CD4-positive, alpha-beta T cell (primary cell): ENCODE measurements at places on chromosomes 4 and X.

GRCh38 chrX:123424546-123424945 lies 240.5 kb downstream of the GRIA3 start:
- no peaks in the 10 kb centered on the region for H3K27me3 ChIP-seq
- H3K36me3 ChIP-seq, result no peaks in the 10 kb centered on the region
- H3K4me3 ChIP-seq, result no peak overlapping the region
- DNase-seq, result no peak
- no peak overlapping the region for H3K27ac ChIP-seq
- no peaks in the 10 kb centered on the region for H3K4me1 ChIP-seq

GRCh38 chr4:68410149-68410548 lies 37.1 kb upstream of the TMPRSS11E start:
- H3K36me3 ChIP-seq, result no peaks in the 10 kb centered on the region
- no peaks in the 10 kb centered on the region for H3K4me1 ChIP-seq
- H3K27ac ChIP-seq, result no peak overlapping the region
- no peak overlapping the region for H3K4me3 ChIP-seq

GRCh38 chrX:23699636-23700194 lies 32.4 kb downstream of the PRDX4 start:
- no peak overlapping the region for H3K27ac ChIP-seq
- H3K4me3 ChIP-seq, result peak overlapping the region; percentile 12
- H3K27me3 ChIP-seq, result no peaks in the 10 kb centered on the region
- peaks cover 16% of the 10 kb centered on the region for H3K36me3 ChIP-seq

GRCh38 chrX:36581030-36581429 lies 427.1 kb upstream of the FAM47C start:
- H3K4me1 ChIP-seq, result no peaks in the 10 kb centered on the region
- H3K27me3 ChIP-seq, result no peaks in the 10 kb centered on the region
- no peak for DNase-seq
- H3K27ac ChIP-seq, result no peak overlapping the region

DNA sequence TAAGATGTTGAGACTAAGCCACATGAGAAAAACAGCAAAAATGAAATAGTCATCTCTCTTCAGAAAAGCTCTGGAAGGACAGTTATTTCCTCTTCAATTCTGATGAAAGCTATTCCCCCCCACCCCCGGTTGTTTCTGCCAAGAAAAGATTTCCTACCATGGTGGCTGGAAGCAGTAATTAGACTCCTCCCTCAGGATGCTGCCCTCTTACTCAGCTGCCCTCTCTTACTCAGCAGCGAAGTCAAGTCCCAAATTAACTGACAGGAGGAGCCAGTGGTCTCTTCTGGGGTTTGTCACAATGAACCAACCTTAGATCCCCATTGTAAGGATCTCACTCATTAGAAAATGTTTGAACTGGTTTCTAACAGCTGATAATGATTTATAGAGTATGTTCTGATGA lies 38.0 kb downstream of the GPM6B start:
- no peaks in the 10 kb centered on the region for H3K4me1 ChIP-seq
- no peak for DNase-seq
- no peak overlapping the region for H3K27ac ChIP-seq
- peaks cover 17% of the 10 kb centered on the region for H3K36me3 ChIP-seq
- no peak overlapping the region for H3K4me3 ChIP-seq
- no peaks in the 10 kb centered on the region for H3K27me3 ChIP-seq

DNA sequence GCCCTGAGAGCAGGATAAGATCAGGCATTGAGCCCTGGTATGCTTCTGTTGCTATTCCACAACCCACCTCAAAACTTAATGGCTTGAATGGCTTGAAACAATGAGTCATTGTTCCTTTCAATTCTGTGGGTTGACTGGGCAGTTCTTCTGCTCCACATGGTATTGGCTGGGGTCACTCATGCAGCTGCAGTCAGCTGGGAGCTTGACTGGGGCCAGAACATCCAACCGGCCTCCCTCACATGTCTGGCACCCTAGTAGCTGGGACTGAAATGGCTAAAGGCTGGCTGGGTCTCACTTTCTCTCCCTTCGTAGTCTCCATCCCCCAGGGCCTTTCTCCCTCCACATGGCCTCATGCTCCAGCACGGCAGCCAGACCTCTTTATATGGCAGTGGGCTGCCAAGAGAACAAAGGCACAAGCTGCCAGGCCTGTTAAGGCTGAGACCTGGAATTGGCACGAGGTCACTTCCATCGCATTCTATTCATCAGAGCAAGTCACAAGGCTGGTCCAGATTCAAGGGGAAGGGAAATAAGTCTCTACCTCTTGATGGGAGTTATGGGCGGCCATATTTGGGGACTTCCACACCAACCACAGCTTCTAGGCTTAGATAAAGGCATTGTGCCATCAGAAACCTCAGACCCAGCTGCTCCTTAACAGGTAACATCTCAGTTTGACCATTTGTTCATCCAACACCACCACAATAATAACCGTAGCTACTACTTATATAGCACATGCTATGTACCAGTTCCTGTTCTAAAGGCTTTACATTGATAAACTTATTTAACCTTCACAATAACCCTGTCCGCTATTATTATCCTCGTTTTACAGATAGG lies 159.7 kb upstream of the ATP6AP2 start:
- no peaks in the 10 kb centered on the region for H3K36me3 ChIP-seq
- H3K4me3 ChIP-seq, result no peak overlapping the region
- DNase-seq, result no peak
- peaks cover 11% of the 10 kb centered on the region for H3K4me1 ChIP-seq
- no peak overlapping the region for H3K27ac ChIP-seq

- no peaks in the 10 kb centered on the region for H3K36me3 ChIP-seq
- H3K27ac ChIP-seq, result no peak overlapping the region
- no peaks in the 10 kb centered on the region for H3K27me3 ChIP-seq
Observed at GRCh38 chrX:16162391-16162790, 4.9 kb upstream of the MAGEB17 start.

DNA sequence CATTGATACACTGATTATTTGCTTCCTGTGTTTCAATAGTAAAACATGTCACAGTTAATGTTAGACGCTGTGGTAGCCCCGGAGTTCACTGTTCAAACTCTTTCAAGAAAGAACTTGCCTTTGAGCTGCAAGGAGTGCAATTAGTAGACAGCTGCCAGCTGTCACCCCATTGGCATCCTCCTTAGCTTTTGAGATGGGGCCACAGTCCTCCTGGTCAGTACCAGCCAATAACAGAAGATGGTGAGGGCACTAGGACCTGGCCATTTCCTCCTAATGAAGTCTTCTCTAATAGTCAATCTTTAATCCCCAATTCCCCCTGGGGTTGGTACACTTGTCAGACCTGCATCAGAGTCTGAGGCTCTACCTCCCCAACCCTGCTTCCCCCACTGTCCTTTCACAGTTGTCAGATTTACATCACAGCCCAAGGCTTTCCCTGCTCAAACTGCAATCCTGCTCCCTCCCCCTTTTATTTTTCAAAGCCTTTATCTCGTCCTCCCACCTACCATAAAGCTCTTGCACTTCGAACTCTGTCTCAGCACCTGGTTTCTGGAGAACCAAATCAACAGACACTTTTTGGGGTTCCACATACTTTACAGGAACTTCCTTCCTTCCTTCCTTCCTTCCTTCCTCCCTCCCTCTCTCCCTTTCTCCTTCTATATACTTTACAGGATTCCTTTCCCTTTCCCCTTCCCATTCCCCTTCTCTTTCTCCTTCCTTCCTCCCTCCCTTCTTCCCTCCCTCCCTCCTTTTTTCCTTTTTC lies 182.0 kb downstream of the RASL11B start:
- no peaks in the 10 kb centered on the region for H3K36me3 ChIP-seq
- H3K4me3 ChIP-seq, result no peak overlapping the region
- no peaks in the 10 kb centered on the region for H3K4me1 ChIP-seq
- H3K27ac ChIP-seq, result no peak overlapping the region

- no peaks in the 10 kb centered on the region for H3K27me3 ChIP-seq
- no peak overlapping the region for H3K27ac ChIP-seq
- no peaks in the 10 kb centered on the region for H3K4me1 ChIP-seq
- no peak overlapping the region for H3K4me3 ChIP-seq
- no peaks in the 10 kb centered on the region for H3K36me3 ChIP-seq
Observed at GRCh38 chr4:163486321-163486720, 8.2 kb upstream of the TMA16 start.

- no peaks in the 10 kb centered on the region for H3K36me3 ChIP-seq
- H3K27me3 ChIP-seq, result no peaks in the 10 kb centered on the region
- no peaks in the 10 kb centered on the region for H3K4me1 ChIP-seq
Observed at GRCh38 chr4:154160519-154161301, 330.9 kb downstream of the DCHS2 start.

GRCh38 chrX:23752740-23753415 lies 9.8 kb upstream of the ACOT9 start:
- DNase-seq, result no peak
- no peaks in the 10 kb centered on the region for H3K27me3 ChIP-seq
- H3K36me3 ChIP-seq, result no peaks in the 10 kb centered on the region

DNA sequence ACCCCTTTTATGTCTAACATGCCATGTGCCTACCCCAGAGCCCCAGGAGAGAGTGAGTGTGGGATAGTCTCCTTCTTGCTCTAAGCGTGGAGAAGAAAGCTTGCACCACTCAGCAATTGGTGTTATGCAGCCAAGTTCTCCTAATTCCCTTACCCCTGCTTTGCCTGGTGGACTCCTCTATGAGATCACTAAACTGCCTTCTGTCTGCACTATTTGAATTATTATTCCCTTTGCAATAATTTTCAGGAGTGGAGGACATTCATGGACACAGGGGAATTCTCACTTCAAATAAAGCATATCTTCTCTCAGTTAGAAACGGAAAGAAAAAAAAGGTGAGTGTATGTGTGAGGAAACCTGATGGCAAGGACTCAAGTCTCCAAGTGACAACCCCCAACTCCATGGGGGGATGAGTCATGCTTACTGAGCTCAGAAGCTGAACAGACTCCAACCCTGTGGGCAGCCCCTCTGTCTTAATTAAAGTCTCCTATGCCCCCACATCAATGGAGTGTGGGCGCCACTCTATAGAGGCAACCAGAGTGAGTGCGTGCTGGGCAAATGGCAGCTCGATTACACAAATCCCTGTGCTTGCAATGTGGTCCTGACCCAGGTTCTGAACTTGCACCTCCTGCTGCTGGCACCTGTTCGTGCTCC lies 381.9 kb downstream of the RAB28 start:
- no peaks in the 10 kb centered on the region for H3K36me3 ChIP-seq
- H3K27me3 ChIP-seq, result no peaks in the 10 kb centered on the region
- H3K4me3 ChIP-seq, result no peak overlapping the region
- no peak overlapping the region for H3K27ac ChIP-seq
- no peak for DNase-seq

DNA sequence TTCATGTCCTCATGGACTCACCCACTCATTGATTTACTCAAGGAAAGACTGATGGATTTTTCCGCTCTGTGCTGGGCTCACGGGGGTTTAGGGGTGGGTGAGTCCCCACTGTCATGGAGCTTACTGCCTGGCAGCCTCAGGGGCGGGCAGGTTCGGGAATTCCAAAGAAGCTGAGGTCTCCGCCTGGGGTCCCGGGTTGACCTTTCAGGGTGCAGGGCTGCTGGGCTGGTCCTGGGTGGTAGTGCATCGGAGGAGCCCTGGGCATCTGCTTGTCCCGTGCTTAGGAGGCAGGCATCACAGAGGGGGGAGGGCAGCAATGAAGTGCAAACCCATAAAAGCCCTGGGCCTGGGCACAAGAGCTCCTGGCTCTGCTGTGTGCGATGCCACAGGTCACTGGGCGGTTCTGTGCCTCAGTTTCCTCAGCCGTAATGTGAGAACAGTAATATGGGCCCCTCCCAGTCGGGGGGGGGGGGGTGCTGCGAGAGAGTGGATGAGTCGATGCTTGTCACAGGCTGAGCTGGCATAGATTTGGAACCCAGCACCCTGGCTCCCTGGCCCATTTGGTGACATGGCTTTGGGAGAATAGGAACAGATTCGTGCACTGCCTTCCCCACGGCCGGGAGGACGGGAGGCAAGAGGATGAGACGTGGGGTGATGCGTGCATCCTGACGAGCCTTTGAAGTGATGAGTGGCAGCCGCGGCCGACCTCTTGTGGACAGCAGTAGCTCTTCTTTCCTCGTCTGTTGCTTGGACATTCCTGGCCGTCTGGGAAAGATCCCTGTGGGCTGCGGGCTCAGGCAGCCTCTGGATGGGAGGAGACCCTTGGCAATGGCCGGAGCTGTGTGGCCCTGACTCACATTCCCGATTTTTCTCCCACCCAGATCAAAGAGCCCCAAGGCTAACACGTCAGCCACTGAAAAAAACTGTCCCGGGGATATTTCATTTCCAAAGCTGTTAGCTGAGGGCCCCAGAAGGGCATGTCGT lies 42.0 kb downstream of the PSAPL1 start:
- no peaks in the 10 kb centered on the region for H3K36me3 ChIP-seq
- H3K4me3 ChIP-seq, result no peak overlapping the region
- DNase-seq, result no peak
- H3K27me3 ChIP-seq, result peaks cover 4% of the 10 kb centered on the region
- H3K4me1 ChIP-seq, result no peaks in the 10 kb centered on the region

DNA sequence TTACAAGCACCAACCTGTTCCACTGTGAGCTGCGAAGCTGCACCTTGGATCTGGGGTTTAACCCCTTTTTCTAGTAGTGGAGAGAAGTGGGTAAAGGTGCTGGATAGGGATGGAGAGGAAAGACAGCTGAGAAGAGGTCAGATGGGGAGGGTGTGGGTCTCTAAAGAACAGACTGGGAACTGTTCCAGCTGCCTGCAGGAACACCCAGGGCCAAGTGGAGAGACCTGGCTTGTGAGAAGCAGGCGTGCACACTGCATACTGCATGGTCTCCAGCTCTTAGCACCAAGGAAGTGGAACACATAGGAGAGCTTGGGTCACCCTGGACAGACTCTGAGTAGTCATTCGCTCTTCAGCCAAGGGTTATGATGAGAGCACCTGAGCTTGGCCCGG lies 16.1 kb downstream of the BCOR start:
- H3K27ac ChIP-seq, result no peak overlapping the region
- H3K36me3 ChIP-seq, result peaks cover 3% of the 10 kb centered on the region
- H3K4me1 ChIP-seq, result peaks cover 62% of the 10 kb centered on the region
- no peak for DNase-seq
- H3K4me3 ChIP-seq, result no peak overlapping the region
- no peaks in the 10 kb centered on the region for H3K27me3 ChIP-seq

DNA sequence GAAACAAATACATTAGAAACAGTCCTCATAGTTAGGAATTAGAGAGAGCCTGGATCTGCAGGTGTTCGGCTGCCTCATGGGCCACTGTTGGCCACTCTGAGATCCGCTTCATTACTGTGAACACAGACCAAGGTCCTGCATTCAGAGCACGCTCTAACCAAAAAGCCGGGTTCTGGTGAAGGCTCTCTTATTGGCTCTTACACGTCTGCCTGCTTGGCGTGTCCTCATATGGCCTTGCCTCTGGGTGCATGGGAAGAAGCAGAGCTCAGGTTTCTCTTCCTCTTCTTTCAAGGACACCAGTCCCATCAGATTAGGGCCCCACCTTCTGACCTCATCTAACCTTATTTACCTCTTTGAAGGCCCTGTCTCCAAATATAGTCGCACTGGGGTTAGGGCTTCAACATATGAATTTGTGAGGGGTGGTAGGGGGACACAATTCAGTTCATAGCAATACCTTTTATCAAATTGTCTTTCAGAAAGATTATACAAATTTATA lies 37.1 kb upstream of the ELF2 start:
- H3K36me3 ChIP-seq, result no peaks in the 10 kb centered on the region
- no peaks in the 10 kb centered on the region for H3K27me3 ChIP-seq
- no peaks in the 10 kb centered on the region for H3K4me1 ChIP-seq
- H3K27ac ChIP-seq, result no peak overlapping the region

DNA sequence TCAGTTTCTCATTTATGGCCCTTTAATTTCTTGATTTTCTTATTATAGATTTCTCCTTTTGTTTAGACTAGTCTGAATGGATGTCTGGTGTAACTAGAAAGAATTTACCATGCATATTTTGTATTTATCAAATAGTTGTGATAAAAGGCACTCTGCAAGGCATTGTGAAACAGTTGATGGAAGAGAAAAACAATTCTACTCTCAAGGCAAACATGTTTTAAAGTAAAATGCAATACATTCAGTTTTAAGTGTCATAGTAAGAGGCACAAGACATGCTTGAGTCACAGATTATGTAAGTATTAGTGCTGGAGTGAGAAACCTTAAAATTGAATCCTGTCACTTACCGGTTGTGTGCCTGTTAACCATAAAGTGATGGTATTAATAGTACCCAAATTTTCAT lies 283.3 kb upstream of the DKK2 start:
- H3K4me1 ChIP-seq, result no peaks in the 10 kb centered on the region
- no peak overlapping the region for H3K4me3 ChIP-seq
- no peaks in the 10 kb centered on the region for H3K27me3 ChIP-seq
- H3K36me3 ChIP-seq, result no peaks in the 10 kb centered on the region
